ENCODE measurements at places on chromosomes 16 and 17. TPM values are rescaled to one million over a fixed set of nuclear protein-coding genes. Genes with fewer than 3 reads are reported as not detected.
A peak's percentile ranks its signal among the peaks of the same experiment; 100 is the strongest.

GRCh38 chr17:21823090-21823489 lies 130.8 kb downstream of the KCNJ18 start:
- no peak for DNase-seq
- no peaks in the 10 kb centered on the region for H3K4me1 ChIP-seq
- H3K27me3 ChIP-seq: no peaks in the 10 kb centered on the region
- H3K27ac ChIP-seq: no peak overlapping the region
- H3K4me3 ChIP-seq: no peak overlapping the region

DNA sequence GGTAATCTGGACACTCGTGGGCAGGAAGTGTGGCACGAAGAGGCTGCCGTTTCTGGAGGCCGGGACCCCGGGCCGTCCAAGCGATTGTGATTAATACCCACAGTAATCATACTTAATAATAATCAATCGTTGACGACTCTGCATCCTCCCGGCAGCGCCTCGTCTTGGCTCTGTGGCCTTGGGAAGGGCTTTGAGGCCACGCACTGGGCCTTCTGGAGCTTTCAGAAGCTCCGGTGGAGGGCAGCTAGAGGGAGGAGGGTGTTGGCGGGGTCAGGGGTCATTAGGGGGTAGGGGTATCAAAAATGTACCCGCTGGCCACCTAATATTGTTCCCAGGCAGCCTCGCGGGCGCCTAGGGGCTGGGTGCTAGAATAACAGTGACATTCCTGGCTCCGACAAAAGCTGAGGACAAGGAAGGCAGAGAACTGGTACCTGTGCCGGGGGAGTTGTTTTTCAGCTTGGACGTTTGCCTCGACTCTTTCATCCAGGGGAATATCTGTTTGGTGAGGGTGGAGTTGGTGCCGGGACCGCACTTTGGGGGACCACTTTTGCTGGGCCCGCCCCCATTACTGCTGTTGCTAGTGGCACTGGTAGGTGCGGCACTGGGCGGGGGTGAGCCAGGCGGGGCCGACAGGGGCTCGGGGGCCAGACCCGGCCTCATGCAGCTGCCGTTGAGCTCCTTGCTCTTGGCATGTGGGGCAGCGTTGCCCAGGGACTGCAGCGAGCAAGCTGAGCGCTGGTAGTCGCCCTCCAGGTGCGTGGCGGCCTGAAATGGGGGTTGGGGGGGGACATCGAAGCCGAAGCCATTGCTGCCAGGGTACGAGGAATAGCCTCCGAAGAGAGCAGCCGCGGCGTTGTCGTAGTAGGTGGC lies 6.9 kb upstream of the HOXB2 start:
- peak overlapping the region; percentile 60 for H3K27ac ChIP-seq
- H3K27me3 ChIP-seq: no peaks in the 10 kb centered on the region
- H3K4me1 ChIP-seq: peaks cover 25% of the 10 kb centered on the region
- H3K36me3 ChIP-seq: peaks cover 13% of the 10 kb centered on the region

DNA sequence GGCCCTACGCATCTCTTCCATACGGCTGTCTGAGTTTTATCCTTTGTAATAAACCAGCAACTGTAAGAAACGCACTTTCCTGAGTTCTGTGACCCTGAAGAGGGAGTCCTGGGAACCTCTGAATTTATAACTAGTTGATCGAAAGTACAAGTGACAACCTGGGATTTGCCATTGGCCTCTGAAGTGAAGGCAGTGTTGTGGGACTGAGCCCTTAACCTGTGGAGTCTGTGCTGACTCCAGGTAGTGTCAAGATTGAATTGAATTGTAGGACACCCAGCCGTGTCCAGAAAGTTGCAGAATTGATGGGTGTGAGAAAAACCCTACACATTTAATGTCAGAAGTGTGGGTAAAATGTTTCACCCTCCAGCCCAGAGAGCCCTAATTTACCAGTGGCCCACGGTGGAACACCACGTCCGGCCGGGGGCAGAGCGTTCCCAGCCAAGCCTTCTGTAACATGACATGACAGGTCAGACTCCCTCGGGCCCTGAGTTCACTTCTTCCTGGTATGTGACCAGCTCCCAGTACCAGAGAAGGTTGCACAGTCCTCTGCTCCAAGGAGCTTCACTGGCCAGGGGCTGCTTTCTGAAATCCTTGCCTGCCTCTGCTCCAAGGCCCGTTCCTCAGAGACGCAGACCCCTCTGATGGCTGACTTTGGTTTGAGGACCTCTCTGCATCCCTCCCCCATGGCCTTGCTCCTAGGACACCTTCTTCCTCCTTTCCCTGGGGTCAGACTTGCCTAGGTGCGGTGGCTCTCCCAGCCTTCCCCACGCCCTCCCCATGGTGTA lies 1.5 kb downstream of the GAA start:
- H3K4me3 ChIP-seq: peak overlapping the region; percentile 80
- no peaks in the 10 kb centered on the region for H3K27me3 ChIP-seq
- peaks cover 22% of the 10 kb centered on the region for H3K36me3 ChIP-seq

- no peak for DNase-seq
- H3K27ac ChIP-seq: no peak overlapping the region
- no peaks in the 10 kb centered on the region for H3K4me1 ChIP-seq
- H3K36me3 ChIP-seq: no peaks in the 10 kb centered on the region
- H3K27me3 ChIP-seq: peaks cover 18% of the 10 kb centered on the region
Observed at GRCh38 chr17:40952661-40953060, 14.1 kb downstream of the KRT39 start.

DNA sequence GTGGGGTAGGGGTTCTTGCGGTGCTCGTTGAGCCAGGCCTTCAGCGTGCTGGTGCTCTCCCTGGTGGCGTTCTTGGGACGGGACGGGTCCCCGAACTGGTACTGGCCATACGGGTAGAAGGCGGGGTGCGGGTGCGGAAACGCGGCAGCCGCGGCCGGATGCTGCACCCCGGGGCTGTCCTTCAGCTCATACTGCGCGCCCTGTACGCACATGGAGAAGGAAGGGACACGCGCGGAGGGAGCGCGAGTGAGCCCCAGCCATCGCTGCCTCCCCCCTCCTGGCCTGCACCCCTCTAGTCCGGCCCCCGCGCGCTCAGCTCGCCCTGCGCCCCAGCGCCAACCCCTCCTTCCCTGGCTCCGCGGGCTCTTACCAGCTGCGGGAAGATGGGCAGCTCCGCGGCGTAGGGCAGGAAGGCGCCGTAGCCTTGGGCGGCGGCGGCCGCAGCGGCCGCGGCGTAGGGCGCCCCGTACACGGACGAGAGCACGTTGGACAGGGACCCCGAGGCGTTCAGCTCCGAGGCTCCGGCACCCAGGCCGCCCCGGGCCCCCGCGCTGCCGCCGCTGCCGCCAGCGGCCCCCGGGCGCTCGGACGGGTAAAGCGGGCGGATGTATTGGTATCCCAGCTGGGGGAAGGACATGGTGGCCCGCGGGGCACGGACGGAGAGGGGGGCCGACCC lies 1.0 kb downstream of the IRX3 start:
- H3K36me3 ChIP-seq: no peaks in the 10 kb centered on the region
- peaks cover 100% of the 10 kb centered on the region for H3K27me3 ChIP-seq
- no peak for DNase-seq
- peaks cover 2% of the 10 kb centered on the region for H3K4me1 ChIP-seq

GRCh38 chr16:9136596-9136995 lies 45.2 kb downstream of the HAPSTR1 start:
- no peak overlapping the region for H3K27ac ChIP-seq
- H3K4me3 ChIP-seq: no peak overlapping the region
- peaks cover 29% of the 10 kb centered on the region for H3K4me1 ChIP-seq
- peak; percentile 58 for DNase-seq
- H3K36me3 ChIP-seq: no peaks in the 10 kb centered on the region

- peaks cover 5% of the 10 kb centered on the region for H3K4me1 ChIP-seq
- no peak overlapping the region for H3K4me3 ChIP-seq
- no peak for DNase-seq
Observed at GRCh38 chr17:60170835-60171752, 21.3 kb downstream of the CA4 start.

DNA sequence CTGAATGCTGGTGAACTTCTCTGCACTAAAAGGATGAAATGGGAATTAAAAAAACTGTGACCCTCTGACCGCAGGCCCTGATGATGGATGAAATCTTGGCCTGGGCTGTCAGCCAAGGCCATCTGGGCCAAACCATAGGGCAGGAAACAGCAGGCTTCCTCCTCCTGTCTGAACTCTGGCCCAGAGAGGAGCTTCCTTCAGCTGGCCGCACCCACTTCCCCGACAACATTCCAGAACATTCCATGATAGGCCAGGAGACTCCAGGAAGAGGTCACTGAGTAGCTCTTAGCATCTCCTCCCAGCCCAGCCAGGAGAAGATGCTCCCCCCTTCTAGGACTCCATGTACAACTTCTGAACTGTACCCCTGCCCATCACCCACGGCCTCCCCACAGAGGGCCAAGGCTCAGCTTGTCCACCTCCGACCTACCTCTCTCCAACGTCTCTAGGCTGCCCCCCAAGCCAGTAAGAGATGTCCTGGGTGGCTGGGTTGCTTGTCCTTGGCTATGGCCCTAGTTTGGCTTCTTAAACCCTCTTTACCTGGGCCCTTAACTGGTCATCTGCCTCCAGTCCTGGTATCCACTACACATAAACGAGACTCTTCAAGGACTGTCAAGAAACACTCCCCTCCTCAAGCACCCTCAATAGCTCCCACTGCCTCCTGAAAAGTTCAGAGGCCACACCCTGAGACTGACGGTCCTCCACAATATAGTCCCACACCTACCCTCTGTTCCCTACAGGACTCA lies 1.7 kb downstream of the RPH3AL start:
- H3K4me1 ChIP-seq: peaks cover 43% of the 10 kb centered on the region
- peak overlapping the region; percentile 86 for H3K27ac ChIP-seq
- no peaks in the 10 kb centered on the region for H3K27me3 ChIP-seq
- DNase-seq: peak; percentile 84
- H3K36me3 ChIP-seq: no peaks in the 10 kb centered on the region

DNA sequence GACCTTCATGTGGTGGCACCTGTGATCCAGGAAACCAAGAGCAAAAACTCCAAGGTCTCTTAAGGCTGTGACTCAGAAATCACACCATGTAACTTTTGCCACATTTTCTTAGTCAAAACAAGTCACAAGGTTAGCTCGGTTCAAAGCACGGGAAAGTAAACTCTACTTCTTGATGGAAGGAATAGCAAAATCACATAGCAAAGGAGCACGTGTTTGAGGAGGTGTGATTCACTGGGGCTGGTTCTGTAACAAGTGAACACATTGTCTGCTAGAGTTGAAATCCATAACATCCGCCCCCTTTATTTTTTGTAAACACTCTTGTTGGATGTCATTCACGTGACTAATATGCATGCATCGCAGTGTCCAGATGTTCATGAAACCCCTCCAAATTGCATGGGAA lies 415.0 kb upstream of the MAF start:
- H3K4me1 ChIP-seq: no peaks in the 10 kb centered on the region
- DNase-seq: no peak
- H3K4me3 ChIP-seq: no peak overlapping the region
- no peak overlapping the region for H3K27ac ChIP-seq

- H3K27ac ChIP-seq: no peak overlapping the region
- H3K27me3 ChIP-seq: peaks cover 68% of the 10 kb centered on the region
- H3K4me3 ChIP-seq: no peak overlapping the region
- no peaks in the 10 kb centered on the region for H3K4me1 ChIP-seq
- no peak for DNase-seq
- no peaks in the 10 kb centered on the region for H3K36me3 ChIP-seq
Observed at GRCh38 chr17:79276821-79277220, 202.2 kb downstream of the ENGASE start.

DNA sequence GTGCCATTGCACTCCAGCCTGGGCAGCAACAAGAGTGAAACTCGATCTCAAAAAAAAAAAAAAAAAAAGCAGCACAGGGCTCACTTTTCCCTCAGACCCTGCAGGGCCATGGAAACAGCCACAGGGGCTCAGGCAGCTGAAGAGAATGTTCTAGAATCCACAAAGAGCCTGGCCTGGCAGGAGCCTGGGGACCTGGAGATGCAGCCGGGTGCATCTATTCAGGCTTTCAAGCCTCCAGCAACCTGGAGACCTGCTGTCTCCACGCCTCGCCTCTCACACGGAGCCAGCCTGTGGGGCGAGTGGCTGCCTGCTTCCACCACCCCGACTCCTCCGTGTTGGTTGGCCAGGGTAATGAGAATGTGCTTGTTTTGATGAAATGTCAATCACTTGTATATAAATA lies 44.0 kb upstream of the MEAK7 start:
- no peaks in the 10 kb centered on the region for H3K36me3 ChIP-seq
- no peak overlapping the region for H3K4me3 ChIP-seq

DNA sequence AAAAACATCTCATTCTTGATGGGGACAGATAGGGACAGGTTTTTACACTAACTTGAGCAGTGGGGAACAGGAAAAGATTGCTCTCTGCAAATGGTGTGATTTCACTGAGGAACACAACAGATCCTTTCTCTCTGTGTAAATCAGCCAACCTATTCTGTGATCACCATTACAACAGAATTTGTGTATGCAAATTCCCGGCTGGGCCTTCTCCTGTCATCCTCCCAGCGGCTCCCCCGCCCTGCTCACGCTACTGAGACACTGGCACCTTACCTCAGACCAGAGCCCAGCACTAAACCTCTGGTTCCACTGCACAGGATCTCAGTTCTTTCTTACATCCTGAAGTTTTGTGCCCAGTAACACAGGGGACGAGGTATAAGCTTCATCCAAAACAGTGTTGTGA lies 97.0 kb upstream of the FA2H start:
- H3K27me3 ChIP-seq: no peaks in the 10 kb centered on the region
- no peaks in the 10 kb centered on the region for H3K36me3 ChIP-seq
- H3K4me1 ChIP-seq: peaks cover 11% of the 10 kb centered on the region
- no peak overlapping the region for H3K4me3 ChIP-seq
- DNase-seq: no peak

DNA sequence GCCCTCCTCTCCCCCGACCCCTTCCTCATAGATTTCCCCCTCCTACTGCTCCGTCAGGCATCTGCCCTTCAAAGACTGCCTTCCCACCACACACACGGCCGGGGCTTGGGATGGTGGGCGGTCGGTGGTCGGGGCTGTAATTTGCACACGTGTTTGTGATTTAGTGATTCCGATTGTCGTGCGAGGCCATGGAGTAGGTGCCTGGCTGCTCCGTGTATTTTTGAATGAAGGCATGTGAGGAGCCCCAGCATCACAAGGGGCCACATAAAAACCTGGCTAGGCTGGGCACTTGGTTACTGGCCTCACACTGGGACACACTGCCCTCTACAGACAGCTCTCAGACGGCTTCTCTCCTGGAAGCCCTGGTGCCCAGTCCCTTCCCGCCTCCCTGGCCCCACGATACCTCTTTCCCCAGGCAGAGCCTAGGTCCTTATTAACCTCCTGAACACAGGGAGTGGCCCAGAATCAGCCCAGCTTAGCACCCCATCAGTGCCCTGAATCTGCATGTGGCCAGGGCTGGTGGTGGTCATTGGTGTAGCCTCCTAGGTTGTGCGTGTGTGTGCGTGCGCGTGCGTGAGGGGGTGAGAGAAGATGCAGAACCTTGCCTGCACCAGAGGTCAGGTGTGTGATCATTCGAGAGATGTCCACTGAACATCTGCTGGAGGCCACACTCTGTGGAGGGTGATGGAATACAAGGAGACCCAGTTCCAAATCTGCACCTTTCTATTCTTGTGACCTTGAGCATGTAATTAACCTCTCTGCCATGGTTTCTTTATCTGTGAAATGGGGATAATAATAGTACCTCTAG lies 1.3 kb upstream of the SOCS1 start:
- peak overlapping the region; percentile 97 for H3K27ac ChIP-seq
- peaks cover 65% of the 10 kb centered on the region for H3K4me1 ChIP-seq
- peak; percentile 89 for DNase-seq
- peaks cover 29% of the 10 kb centered on the region for H3K36me3 ChIP-seq
- H3K4me3 ChIP-seq: peak overlapping the region; percentile 61

Gene SBK1
- total RNA-seq: 1.4 TPM

Gene NPIPA5
- total RNA-seq: 3.9 TPM

Gene LRRC75A
- total RNA-seq: 12.1 TPM

Gene DDX19B
- total RNA-seq: 34.5 TPM
